Effector memory CD4-positive, alpha-beta T cell (primary cell): ENCODE measurements at places on chromosomes 4 and X.

- DNase-seq = no peak
These were observed 2.0 kb upstream of the ZIC3 start for GRCh38 chrX:137563681-137564651.

GRCh38 chr4:182236186-182236585 lies 7.0 kb upstream of the TENM3 start:
- no peak for DNase-seq

- no peak for DNase-seq
These were observed 8.6 kb upstream of the HS6ST2 start for GRCh38 chrX:132967049-132967448.

GRCh38 chr4:70892086-70892769 lies 9.9 kb upstream of the MOB1B start:
- no peak for DNase-seq
